ENCODE measurements at places on chromosomes 5 and 9.

DNA sequence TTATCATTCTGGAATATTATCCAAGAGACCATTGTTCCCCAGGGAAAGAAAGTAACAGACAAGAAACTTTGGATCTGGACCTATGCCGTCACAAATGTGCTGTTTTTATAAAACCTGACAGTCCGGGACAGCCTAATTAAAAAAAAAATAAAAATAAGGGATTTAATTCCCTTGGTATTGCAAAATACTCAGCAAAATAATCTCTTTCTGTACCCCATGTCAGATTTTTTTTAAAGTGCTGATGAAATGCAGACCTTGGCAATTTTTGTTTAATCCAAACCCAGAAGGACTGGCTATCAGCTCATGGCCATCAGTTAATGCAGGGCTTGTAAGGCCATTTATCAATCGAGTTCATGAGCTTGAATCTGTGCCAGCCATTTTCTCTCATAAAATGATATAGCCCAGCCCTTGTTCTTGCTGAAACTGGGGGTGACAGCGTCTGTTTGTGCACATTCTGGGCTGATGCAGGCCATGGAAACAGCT is 162.7 kb upstream of the S1PR3 start:
- DNase-seq, result no peak

DNA sequence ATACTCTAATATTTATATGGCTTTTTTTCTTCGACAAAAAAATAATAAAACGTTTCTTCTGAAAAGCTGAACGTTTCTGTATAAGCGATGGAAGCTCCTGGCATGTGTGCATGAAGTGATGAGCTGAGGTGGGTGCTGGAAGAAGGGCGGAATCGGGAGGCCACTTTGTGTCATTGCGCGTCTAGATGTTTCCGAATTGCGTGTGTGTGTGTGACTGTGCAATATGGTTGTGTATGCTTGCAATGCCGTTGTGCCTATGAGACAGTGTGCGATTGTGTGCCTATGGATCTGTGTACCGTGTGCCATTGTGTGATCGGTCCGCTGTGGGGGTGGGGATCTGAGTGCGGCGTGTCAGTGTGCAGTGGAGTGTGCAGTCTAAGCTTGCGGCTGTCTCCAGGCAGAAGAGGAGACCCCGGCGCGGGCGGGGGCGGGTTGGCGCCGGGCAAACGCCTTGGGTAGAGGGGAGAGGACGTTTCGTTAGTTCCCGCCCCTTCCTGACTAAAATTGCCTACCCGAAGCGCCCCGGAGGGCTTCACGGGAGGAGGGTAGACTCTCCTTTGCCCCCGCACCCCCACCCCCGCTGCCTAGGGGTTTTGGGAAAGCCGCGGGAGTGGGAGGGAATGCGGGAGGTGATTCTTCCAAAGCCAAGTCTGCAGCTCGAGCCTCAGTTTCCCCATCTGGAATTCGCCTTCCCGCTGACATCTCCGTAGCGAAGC is 24.2 kb downstream of the PCDHGC5 start:
- DNase-seq, result no peak

DNA sequence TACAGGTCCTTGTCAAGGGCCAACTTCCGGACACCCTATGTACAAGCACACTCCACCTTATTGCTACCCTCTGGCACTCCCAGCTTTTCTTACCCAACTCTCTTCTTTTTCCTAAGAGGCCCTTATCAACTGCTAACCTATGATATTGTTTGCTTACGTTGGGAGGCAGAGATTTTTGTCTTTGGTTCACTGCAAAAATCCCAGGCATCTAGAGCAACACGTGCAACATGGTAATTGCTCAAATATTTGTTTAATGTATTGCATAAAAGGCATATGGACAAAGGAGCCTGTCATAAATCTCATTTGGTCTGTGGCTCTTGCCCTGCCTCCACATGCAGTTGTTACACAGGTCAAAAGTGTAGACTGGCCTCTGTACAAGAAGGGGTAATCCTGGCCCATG is 35.8 kb upstream of the ATP10B start:
- DNase-seq, result no peak

GRCh38 chr5:61635271-61635670 is 303.2 kb downstream of the ZSWIM6 start:
- no peak for DNase-seq

GRCh38 chr5:76794871-76795270 is 24.0 kb upstream of the F2RL1 start:
- no peak for DNase-seq

DNA sequence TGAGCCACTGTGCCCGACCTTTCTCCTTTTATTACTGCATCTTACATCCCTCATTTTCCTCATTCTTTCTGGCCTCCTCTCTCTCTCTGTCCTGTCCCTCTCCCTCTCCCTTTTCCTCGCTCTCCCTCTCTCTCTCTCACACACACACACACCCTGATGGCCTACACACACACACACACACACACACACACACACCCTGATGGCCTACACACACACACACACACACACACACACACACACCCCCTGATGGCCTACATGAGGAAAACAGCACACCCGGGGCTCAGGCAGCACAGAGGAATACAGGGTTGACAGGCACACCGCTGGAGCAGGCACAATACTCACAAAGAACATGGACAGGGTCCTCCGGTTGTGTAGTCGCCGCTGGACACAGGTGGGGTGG is 3.8 kb upstream of the FCHSD1 start:
- DNase-seq, result no peak

DNA sequence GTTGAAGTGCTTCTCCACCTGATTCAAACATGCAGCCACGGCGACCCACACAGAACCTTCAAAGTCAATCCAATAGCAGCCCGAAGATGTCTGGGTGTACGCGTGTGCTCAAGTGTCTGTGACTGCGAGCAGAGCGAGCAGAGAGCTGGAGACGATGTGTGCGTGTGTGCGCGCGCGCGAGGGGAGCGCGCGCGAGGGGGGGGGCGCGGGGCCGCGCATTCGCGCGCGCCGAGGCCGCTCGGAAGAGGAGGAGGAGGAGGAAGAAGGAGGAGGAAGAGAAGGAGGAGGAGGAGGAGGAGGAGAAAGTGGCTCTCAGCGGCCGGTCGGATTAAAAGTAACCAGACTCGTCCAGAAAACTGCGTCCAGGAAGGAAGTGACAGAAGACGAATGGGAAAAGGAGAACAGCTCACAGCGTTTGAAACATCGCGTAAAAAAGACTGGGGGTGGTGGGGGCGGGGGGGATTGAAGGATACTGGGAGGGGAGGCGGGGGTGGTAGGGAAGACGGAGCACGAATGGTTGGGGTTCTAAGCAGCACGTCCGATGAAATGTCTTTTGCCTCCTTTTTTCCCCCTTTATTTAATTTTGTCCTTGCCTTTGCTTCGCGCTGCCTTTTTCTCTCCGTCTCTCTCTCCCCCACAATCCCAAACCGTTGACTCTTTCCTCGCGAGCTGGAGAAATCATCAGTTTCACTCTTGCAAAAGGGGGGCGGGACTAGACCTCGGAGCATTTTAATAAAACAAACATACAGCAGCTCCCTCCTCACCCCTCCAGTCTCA is at the start of gene MEF2C:
TSS of gene MEF2C (minus strand) at position 126 of the 777 bp plus-strand sequence. CDS start 59,396 bp downstream, outside the sequence.
- DNase-seq, result peak; percentile 31

GRCh38 chr5:5140479-5141338 is 579 bp downstream of the ADAMTS16 start:
- DNase-seq, result no peak

DNA sequence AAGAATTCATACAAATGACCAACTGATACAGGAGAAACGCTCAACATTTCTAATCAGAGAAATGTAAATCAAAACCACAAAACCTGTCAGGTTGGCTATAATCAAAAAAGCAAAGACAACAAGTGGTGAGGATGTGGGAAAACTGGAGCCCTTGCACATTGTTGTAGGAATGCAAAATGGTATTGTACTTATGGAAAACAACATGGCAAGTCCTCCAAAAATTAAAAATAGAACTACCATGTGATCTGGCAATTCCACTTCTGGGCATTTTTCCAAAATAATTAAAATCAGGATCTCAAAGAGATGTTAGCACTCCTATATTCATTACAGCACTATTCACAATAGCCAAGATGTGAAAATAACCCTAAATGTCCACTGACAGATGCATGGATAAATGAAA is 76.1 kb downstream of the FNIP1 start:
- DNase-seq, result no peak

DNA sequence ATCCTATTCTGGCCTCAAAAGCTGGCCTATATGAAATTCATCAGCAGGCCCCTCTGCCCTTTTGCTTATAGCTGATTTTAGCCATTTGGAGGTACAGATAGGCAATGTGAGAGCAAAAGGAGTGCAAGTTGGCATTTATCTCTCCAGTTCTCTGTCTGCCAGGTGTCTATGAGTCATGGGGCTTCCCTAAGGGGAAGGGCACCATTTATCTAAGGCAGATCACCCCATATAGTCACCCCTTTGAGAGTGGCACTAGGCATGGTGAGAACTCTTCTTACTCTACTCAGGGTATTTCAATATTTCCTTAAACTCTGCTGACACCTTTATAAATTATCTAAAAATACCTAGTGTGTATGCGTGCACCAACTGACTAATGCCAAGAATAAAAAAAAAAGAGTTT is 314.7 kb upstream of the CDH6 start:
- DNase-seq, result no peak

DNA sequence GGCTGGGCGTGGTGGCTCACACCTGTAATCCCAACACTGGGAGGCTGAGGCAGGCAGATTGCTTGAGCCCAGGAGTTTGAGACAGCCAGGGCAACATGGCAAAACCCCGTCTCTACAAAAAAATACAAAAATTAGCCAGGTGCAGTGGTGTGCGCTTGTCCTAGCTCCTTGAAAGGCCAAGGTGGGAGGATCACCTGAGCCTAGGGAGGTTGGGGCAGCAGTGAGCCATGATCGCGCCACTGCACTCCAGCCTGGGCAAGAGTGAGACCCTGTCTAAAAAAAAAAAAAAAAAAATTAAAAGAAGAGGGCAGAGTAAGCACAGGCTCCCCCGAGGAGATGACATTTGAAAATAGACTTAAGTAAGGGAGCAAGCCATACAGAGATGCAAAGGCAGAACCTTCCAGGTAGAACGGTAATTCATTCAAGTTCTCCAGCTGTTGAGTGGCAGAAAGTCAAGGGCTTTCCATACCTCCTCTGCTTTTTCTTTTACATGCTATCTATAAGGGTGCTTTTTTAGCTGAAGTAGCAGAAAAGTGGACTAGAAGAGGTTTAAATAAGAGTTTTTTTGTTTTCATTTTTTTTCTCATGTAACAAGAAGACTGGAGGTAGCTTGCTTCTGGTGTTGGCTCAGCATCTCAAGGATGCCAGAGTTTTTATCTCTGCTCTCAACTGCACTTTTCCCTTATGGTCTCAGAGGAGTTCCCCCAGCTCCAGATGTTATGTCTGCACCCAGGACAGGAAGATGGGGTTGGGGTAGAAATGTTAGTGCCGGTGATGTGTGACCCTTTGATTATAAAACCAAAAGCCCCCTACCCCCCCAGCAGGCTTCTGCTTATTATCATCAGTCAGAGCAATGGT is 40.8 kb downstream of the ERGIC1 start:
- no peak for DNase-seq

DNA sequence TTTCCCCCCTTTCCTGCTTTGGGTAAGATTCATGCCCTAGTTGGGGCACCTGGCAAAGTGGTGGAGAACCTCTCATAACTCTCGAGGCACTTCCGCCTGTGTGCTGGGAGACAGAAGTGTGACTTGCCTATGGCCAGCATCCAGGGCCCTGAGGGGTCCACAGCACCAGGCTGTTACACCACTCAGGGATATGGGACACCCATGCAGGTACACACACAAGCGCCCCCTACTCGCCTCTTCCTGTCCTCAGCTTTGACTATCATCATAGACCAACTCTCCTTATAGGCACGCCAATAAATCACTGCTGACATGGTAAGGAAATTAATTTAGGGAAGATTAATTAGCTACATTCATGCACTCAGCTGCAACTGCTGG is 45.4 kb downstream of the SHB start:
- no peak for DNase-seq

GRCh38 chr9:106423575-106423974 is 439.4 kb upstream of the ZNF462 start:
- DNase-seq, result no peak

DNA sequence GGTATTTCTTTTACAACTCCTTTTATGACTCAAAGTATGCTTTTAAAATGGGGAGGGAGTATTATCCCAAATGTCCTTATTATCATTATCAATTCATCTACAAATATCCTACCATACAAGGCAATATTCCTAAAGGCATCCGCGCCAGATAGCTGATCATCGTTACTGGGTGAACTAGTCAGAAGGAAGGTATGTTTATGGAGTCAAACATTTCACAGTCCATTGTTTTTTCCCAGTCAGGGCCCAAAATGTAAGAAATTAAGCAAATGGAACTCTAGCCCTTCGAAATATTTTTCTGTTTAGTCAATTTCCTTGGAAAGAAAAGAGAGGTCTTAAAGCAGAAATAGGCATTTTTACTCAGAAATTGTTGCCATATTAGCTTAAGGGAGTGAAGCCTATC is 188.5 kb upstream of the CCNG1 start:
- DNase-seq, result no peak

DNA sequence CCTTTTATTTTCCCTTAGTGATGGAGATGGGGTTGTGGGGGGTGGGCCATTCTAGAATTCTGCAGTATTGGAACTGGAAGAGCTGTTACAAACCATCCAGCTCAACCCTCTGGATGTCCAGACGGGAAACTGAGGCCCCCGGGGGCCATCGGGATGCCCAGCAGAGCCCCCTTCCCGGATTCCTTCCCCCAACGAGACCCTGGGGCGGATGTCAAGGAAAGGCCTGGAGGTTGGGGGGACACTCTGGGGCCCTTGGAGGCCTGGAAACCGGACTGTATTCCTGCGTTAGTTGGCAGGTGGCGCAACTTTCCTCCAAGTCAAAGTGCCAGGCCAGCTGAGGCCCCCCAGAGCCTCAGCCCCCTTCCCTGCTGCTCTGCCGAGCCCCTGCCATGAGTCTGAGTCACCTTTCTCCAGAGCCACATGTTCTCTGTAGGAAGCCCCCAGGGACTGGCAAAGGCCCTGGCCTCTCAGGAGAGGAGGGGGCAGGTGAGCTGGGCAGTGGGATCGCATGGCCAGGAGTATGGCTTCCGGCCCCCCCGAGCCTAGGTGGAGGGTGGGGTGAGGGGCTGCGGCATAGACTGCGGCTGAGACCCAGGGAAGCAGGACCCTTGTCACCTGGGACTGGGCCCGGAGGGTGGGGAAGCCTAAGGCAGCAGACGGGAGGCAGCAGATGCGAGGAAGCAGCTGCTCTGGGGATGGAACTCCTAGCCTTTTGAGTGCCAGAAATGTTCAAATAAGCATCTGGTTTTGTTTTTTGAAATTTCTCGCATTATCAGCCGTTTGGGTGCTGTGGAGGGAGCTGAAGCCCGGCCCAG is 17.8 kb upstream of the FIBCD1 start:
- no peak for DNase-seq

DNA sequence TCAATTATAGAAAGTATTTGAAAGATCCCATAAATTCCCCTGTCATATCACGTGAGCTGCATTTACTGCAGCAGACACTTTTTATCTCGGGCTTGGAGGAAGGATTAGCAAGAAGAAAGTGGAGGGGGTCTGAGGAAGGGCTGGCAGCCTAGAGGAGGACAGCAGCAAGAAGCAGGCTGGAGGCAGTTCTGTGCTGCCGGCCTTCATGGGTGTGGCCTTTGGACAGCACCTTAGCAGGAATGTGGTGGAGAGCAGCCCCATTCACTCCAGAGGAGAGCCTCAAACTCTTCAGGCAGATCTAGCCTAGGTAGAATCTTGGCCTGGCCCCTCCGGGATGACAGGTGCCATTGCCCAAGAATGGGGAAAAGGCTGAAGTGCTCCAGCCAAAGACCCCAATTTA is 89.8 kb upstream of the GABRP start:
- no peak for DNase-seq
